ENCODE measurements at places on chromosomes 7 and 10. TPM values are rescaled to one million over a fixed set of nuclear protein-coding genes. Genes with fewer than 3 reads are reported as not detected.

MALRD1 gene
- total RNA-seq: not detected

KCNH2 gene
- 0.80 TPM for total RNA-seq

RELN gene
- 2.4 TPM for total RNA-seq

TFR2 gene
- total RNA-seq: 2.4 TPM

ARL5B gene
- 14.6 TPM for total RNA-seq

MYL10 gene
- total RNA-seq: not detected

DNA sequence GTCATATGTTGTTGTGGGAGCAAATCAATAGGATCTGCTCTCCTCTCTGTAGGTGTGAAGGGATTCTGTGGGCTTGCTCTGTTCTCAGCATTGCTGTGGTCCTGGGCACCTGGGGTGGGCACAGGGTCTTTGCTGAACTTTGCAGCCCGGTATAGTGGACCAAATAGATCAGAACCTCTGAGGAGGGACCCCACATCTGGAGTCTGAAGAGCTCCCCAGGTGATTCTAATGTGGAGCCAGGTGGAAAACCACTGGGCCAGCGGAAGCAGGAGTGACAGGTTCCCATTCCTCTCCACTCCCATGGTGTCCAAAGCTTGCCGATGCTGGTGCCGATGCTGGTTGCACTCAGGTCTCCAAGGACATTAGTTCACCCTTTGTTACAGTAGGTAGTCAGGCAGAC is 257.2 kb downstream of the GLRX3 start:
- DNase-seq: no peak

DNA sequence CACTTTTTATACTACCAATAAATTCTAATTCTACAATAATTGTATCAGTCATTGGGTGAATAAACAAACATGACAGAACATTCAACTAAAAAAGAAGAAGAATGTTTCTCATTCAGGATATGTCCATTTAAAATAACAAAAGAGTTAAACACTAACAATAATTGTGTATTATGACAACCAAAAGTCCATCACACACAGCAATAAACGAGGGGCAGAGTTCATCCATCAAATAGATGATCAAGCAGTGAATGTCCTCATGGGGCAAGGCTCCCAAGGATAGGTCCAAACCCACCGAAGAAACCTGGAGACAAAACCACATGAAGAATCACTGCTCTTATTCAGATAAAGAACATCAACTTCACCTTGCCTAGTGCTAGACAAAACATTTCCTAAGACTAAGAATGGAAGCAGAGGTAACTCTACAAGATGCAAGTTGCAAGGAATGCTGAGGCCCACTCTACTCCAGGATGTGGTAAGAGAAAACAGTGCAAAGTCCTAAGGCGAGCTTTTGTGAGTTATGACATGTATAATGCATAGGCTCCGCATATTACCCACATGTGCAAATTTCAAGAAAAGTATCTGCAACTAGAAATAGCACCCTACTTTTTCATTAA is 115.1 kb downstream of the PARD3 start:
- no peak for DNase-seq

DNA sequence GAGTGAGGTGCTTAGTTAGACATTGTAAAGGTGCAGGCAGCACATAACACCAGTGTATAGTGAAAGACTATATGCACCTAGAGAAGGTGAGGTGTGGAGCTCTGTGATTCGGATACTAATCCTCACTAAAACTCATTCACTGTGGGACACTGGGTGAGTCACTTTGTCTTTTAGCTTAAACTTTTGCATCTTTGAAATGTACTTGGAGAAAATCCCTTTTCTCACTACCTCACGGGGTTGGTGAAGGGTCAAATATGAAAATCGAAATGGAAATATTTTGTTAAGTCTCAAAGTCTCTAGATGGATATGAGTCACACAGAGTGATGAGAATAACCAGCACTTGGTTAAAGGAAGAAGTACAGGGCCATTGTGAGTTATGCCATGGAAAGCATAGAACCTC is 38.0 kb downstream of the MDFIC start:
- no peak for DNase-seq

GRCh38 chr7:42272793-42273665 is 36.0 kb upstream of the GLI3 start:
- peak; percentile 68 for DNase-seq

DNA sequence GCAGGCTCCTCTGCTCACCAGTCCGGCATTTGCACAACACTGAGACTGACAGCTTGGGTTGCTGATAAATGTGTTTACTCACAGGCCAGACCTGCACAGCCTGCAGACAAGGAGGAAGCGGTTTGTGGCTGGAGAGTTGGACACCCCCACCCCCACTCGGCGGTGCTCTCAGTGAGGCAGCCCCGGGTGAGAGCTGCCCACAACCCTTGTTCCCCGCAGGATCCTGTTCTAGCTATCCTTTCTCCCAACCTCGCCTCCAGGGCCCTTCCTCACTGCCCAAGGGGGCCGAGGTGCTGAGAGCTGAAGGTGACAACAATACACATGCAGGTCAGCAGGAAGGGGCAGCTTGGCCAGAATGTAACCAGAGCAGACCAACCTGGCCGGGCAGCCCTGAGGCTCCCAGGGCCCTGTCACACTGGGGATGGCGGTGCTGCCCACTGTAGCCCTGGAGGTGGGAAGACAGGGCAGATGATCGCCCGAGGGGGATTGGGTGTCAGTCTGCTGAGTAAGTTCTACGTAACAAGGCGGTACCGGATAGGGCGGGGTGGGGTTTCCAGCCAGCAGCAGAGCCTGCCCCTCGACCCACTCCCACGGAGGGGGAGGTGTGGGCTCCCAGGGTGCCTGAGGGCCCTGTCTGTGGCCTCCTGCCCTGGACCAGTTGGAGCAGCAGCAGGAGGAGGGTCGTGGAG is 2.1 kb upstream of the ADAM8 start:
- DNase-seq: peak; percentile 77

DNA sequence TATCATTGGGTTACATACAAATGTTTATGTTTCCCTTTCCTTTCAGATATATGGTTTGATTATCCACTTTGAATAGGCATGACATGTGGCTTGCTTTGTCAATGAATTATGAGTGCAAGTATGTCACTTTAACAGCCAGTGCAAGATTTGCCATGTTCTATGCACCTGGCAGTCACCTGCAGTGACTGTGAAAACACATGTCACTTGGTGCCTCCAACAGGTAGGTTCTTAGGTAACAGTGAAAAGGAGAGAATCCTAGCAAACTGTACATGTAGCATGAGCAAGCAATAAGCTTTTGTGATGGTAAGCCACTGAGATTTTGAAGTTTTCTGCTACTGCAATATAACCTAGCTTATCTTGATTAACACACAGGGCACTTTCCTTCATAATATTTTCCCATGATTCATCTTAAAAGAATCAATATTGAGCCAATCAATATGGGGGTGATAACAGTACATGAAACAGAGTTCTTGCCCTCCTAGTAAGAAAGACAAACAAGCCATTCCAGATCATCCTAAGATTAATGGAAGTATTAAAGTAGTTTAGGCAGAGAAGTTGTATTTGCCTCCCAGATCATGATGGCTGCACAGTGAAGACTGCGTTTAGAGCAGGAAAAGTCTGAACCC is 7.9 kb upstream of the RALA start:
- DNase-seq: no peak

- DNase-seq: no peak
Measured at GRCh38 chr10:51524041-51524440, 175.4 kb downstream of the CSTF2T start.

GRCh38 chr7:155138204-155138603 is 68.1 kb downstream of the HTR5A start:
- no peak for DNase-seq

DNA sequence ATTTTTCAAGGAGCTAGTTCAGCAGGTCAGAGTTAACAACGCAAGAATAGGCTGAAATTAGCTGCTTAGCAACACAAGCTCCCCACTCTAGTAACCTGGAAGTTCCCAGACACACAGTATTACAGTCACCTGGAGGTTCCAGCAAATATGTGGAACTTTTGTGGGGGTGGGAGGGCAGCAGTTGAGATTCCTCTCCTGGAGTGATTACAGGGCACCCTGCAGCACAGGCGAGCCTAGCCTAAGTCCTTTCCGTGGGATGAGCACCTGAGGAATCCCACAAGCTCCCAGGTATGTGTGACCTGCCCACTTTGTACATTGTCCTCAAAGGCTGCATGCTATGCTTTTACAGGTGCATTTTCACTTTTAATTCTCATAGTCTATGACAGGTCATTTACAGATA is 13.6 kb downstream of the TPK1 start:
- no peak for DNase-seq
